Stimulated activated CD4-positive, alpha-beta T cell treated with anti-CD3 and anti-CD28 coated beads, Interleukin-2, amount 100 ng/mL, for 24 hours (primary cell): ENCODE measurements at places on chromosomes 7 and 10.
A peak's percentile ranks its signal among the peaks of the same experiment; 100 is the strongest.

GRCh38 chr7:49638166-49638565 lies 135.3 kb upstream of the VWC2 start:
- DNase-seq, result no peak

- DNase-seq, result peak; percentile 57
Measured at GRCh38 chr7:2633538-2634266, 1.9 kb downstream of the TTYH3 start.

DNA sequence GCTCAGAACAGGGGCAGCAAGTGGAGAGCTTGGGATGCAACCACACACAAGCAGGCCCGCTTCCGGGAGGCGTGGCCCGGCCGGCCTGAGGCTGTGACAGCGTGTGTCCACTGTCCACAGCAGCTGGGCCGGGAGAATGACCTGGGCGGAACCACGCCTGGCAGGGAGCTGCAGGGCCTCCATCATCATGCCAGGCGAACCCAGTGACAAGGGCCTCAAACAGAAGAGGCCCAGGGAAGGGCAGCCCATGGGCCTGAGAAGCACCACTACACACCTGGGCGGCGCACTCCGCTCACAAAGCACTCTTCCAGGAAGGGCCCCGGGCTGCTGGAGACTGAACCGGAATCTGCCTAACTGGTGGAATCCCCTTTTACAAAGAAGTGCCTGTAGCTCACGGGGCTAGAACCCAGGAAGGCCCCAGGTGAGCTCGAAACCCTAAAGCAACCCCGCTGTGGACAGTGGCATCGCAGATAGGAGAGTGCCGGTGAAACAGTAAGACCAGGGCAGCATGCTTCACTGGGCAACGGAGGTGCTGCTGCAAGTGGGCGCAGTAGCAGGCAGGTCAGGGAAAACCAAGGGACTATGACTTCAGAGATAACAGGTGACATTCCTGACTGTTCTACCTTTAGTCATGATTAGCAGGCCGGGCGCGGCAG lies 66.0 kb downstream of the MAD1L1 start:
- DNase-seq, result no peak

GRCh38 chr10:79413196-79413595 lies 32.2 kb downstream of the ZCCHC24 start:
- no peak for DNase-seq

GRCh38 chr7:150754951-150755350 lies 17.7 kb downstream of the GIMAP5 start:
- DNase-seq, result peak; percentile 24

GRCh38 chr7:44081266-44081748 lies 1.0 kb downstream of the POLM start:
- DNase-seq, result no peak

GRCh38 chr10:14032406-14032998 lies 298.2 kb downstream of the FRMD4A start:
- peak; percentile 51 for DNase-seq

DNA sequence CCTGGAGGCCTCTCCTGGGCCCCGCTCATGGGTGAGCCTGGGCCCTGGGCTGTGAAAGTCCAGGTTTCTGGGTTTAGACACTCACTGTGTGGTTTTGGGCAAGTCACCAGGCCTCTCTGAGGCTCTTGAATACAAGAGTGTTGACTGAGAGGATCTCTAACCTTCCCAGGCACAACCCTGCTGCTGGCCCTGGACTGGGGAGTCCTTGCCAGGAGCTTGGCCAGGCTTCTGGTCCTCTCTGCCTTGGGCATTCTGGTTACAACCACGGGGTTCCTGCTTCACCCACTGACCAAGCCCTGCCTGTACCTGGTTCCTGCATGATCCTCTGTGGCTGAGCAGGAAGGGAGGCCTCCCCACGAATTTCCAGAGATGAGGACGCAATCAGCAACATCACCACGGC lies 63.6 kb upstream of the COL13A1 start:
- no peak for DNase-seq
